Stimulated activated CD8-positive, alpha-beta memory T cell treated with anti-CD3 and anti-CD28 coated beads, Interleukin-12 subunit alpha, Interleukin-12 subunit beta, amount 100 ng/mL, for 4 hours (primary cell): ENCODE measurements at places on chromosomes 16 and 17.

GRCh38 chr16:1530883-1531637 lies 2.4 kb upstream of the TMEM204 start:
- no peak for DNase-seq

DNA sequence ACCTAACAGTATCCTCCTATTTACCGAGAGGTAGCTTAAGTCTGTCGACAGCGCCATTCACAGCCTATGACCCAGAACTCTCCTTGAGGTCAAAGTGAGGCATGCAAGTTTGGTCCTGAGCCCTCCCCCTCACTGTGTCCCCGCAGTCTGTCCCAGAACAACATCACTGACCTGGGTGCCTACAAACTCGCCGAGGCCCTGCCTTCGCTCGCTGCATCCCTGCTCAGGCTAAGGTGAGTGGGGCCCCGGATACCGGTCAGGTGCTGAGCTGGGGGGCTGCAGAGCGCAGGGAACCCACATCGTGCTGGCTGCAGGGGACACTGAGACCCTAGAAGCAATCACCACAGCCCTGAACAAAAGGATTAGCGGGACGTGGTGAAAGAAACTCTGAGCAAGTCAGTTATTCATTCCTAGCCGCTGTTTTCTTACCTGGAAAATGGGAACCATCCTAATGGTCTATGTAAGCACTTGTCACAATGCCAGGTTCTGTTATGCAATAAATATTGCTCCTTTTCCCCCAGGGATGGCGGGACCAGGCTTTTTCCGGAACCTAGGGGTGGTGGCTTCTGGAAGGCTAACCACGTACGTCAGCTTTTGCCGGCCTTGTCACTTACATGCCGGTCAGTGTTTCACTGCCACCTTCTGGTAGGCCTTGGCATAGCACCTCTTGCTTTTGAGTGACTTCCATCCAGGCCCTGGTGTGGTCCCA lies 23.8 kb downstream of the DEXI start:
- DNase-seq, result peak; percentile 49

- no peak for DNase-seq
These were observed 16.1 kb upstream of the KRTAP17-1 start for GRCh38 chr17:41331606-41332005.

- DNase-seq, result peak; percentile 34
These were observed 802 bp upstream of the TOB1 start for GRCh38 chr17:50866950-50867362.

DNA sequence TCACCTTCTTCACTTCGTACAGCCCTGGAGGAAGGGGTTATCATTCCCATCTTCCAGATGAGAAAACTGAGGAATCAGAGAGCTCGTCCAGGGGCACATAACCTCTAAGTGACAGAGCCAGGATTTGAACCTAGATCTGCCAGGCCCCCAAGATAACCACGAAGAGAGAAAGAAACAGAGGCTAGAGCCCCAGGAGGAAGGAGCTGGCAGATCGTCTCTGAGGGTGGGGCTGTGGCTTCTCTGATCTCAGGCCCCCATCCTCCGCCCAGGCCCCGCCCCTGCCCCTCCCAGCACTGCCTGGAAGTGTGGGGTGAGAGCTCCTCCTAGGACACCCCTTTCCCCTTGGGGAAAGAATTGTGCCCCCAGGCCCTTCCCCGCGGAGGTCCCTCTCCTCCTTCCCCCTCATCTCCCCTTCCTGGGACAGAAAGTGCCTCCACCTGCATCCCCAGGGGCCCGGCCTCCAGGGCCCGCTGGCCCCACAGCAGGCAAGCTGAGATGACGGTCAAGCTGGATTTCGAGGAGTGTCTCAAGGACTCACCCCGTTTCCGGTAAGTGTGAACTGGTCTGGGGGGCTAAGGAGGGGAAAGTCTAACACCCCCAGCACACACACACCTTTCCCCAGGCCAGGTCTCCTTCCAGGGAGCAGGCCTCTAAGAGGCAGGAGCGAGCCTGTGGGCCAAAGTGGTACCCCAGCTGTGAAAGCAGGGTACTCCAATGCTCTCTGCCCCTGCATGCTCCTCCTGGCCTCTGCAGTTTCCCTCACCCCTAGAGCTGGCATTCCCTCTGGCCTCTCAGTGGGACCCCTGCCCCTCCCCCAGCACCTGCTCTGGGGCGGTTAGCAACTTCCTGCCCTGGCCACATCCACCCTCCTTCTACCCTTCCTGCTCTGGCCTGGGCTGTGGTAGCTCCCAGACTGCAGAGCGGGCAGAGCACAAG lies at the start of gene ACAP1:
Gene ACAP1 (plus strand): TSS at position 290 of the 936 bp plus-strand sequence. CDS start 206 bp downstream, at position 496.
- peak; percentile 69 for DNase-seq

- DNase-seq, result no peak
These were observed 24.4 kb downstream of the TRIM16 start for GRCh38 chr17:15659663-15660062.

DNA sequence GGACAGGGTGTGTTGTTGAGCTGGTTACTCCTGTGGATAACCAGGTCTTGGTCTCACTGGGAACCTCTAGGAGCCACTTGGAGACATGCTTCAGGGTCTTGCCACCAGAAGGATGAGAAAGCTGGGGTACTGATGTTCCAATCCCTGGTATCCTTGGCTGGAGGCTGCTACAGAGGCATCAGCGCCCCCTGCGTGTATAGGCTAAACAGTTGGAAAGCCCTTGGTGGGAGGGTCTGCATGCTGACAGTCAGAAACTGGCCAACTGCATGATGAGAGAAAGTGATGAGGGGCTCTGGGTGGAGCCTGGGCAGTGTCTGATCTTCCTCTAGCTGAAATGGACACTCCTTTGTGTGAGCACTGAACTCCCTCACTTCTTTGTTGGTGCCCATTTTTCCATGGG lies 536.9 kb downstream of the XYLT1 start:
- no peak for DNase-seq

DNA sequence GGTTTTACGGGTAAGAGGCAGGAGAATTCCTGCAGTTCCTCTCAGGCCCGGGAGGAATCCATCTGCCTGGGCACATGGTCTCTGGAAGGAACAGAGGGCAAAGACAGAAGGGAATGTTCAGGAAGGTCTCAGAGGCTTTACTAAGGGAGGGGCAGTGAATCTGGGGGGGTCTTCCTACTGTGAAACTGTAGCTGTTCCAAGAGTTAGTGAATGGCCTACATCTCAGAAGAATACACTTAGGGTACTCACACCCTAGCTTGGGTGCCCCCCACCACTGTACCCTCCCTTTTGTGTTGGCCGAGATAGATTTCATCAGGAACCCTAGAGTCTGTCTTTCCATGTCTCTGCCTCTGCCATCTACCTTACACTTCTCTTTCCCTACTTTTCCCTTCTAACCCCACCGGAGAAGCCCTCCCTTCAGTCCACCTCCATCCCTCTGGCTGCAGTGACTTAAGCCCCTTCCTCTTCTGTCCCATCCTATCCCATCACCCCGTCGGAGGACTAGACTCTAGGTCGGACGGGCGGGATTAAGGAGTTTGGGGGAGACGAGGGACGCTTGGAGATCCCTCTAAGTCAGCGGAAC lies 316 bp downstream of the DLG4 start:
- DNase-seq, result no peak

GRCh38 chr17:57475796-57476195 lies 219.5 kb downstream of the MSI2 start:
- no peak for DNase-seq

DNA sequence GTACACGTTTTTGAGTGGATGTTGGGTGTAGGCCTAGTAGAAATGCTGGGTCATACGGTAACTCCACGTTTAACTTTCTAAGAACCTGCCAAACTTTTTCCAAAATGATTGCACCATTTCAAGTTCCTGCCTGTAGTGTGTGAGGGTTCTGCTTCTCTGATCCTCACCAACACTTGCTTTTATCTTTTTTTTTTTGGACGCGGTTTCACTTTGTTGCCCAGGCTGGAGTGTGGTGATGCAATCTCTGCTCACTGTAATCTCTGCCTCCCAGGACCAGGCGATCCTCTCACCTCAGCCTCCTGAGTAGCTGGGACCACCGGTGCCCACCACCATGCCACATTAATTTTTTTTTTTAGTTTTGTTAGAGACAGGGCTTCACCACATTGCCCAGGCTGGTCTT lies 23.5 kb downstream of the ZNF750 start:
- no peak for DNase-seq

DNA sequence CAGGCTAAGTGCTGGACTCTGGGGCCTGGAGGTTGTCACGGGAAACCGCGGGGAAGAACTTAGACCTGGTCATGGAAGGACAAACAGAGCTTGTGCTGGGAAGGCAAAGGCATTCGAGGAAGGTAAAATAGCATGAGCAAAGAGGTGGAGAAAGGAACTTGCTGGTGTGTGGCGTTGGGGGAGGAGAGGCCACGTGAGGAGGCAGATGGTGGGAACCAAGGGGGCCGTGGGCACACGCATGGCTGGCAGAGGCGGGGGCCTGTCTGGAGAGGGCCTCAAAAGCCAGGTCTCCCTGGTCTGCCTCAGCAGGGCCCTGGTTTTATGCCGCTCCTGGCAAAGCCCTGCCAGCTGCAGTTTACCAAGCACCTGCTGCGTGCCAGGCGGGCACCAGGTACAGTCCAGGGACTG lies 15.3 kb downstream of the CORO7 start:
- DNase-seq, result no peak

DNA sequence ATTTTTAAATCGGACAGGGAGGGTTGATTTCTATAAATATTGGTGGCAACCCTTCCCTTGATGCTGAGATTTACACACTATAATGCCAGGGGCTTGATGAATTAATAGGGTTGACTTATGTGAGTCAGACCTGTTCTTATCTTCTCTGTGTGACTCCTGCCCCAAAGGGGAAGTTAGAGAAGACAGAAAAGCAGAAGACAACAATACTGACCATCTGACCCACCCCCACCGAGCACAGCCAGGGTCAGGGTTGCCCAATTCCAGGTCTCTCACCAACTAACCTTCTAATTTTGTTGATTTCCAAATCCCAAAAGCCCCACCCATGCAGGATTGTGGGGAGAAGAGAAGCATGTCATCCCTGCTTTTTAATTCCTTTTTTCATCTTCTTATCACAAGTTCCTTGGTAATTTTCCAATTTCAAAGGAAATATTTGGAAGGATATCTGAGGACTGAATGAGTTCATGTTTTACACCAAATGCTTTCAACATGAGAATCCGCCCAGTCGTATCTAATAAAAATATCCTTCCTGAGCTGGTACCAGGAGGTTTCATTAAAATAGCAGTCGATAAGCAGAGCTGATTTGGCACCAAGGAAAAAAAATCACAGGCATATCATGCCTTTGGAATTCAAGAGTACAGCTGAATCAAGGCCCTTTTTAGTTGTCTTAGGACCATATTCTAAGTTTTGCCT lies 603.4 kb upstream of the CDH11 start:
- no peak for DNase-seq

DNA sequence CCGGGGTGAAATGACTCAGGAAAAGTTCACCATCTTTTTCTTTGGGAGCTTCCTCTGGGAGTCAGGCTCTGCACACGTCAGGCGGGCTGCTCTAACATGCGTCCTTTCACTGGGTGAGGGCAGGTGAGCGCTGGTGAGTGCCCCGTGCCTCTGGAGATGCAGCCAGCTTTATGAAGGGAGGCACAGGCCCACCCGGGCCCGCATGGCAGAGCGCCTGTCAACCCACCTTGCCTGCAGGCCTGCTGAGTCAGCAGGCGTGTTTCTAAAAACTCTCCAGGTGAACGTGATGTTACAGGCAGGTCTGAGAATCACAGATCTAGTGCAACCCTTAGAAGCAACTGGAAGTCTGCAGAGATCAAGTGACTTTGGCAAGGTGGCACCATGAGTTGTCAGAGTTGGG lies 18.4 kb downstream of the MAP1LC3B start:
- no peak for DNase-seq

GRCh38 chr17:73262676-73263642 lies 1.3 kb upstream of the CPSF4L start:
- no peak for DNase-seq

- no peak for DNase-seq
These were observed 112.6 kb downstream of the USP22 start for GRCh38 chr17:20930081-20930760.
